Kidney (tissue), 22 donors: ENCODE measurements at places on chromosomes 16 and 17.

- DNase-seq: no peak
Measured at GRCh38 chr16:73019457-73020362, 28.2 kb downstream of the ZFHX3 start.

DNA sequence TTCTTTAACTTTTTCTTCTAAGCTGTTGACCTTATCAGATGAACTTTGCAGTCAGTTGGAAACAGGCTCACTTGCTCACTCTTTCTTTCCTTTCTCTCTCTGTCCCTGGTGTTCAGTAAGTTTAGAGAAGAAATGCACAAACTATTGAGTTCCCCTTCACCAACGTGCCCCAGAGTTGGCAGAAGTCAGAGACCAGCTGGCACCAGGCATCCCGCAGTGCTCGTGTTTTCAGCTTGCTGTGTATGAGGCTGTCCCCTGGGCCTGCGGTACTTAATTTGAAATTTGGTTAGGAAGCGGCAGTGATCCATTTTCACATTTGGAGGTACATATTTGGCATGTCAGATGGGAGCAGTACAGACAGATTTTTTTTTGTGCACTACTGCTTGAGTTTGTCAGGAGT is 258.6 kb downstream of the SNX29 start:
- no peak for DNase-seq

DNA sequence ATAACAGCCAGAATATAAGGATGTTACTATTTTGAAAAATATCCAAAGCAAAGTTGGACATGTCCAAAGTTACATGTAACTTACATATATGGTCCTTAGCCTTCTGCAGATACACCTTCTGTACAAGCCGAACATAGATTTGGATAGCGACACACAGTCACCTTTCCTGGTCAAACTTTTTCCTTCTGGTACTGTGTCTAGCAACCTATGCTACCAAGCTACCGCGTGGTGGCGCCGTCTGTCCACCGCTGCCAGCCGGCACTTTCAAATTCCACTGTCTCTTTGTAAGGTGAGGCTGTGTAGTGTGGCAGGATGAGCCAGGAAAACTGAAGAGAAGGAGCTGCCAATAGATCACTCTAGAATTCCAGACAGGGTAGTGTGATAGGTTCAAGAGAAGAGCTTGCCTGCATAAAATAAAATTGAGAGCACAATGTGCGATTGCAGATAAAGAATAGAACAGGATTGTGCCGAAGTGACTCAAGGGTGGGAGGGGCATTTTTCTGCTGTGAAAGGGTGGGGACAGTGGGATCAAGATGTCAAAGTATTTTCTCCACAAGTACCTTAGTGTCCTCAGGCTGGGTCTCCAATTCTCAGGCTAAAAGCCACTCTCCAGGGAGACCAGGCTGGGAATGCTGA is 366.9 kb downstream of the SLC39A11 start:
- DNase-seq: no peak

- DNase-seq: no peak
Measured at GRCh38 chr17:31371511-31372097, 19.9 kb upstream of the RAB11FIP4 start.

- DNase-seq: no peak
Measured at GRCh38 chr17:32385121-32385520, 35.2 kb downstream of the ZNF207 start.

DNA sequence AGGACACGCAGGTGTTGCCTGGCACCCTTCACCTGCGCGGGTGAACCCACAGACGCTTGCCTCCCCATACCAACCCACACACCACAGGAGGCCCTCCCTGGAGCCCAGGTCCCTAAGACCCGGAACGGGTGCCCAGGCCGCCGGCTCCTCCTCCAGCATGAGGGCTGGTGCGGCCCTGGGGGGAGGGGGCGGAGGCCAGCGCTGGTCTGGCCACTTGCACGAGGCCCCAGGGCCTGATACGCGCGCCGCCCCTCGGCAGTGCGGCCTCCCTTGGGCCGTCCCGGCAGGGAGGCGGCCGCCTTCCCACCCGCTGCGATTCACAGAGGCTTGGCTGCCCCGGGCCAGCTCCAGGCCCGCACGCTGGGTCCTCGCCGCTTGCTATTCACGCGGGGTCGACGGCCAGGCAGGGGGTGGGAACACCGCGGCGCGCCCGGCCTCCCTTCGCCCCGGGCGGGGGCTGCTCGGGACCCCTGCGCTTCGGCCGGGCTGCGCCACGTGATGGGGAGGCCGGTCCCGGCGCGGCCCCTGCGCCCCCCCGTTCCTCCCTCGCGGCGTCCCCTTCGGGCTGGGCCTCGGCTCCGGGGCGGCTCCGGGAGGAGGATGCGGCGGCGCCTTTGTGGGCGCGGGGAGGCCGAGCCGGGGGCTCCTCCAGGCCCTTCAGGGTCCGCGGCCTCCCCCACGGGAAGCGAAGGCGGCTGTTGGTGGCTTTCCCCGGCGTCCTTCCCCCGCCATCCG is 685 bp downstream of the FASN start:
- peak; percentile 89 for DNase-seq

DNA sequence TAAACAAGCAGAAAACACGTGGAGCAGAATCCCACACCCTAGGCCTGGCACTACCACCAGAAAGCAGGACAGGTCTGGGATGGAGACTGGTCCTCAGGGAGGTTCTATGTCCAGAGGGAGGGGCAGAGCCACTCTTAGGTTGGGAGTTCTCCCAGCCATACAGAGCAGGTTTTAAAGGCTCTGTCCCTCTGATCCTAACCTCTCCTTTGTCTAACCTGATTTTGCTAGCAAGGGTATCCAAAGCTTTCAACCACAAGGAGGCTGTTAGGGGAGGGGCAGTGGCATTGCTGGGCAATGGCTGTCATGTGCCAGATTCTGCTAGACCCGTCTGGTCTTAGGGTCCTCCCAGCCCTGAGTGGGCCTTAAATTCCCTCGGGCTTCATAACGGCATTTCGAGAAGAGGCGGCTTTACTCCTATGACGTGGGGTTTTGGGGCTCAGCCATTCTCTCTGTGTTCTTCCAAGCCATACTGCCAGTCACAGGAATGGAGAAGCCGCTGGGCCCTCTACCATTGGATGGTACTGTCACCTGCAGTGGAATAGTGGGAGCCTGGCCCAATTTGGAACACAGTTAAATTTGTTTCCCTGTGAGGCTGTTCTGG is 5.7 kb downstream of the TPPP3 start:
- DNase-seq: no peak

DNA sequence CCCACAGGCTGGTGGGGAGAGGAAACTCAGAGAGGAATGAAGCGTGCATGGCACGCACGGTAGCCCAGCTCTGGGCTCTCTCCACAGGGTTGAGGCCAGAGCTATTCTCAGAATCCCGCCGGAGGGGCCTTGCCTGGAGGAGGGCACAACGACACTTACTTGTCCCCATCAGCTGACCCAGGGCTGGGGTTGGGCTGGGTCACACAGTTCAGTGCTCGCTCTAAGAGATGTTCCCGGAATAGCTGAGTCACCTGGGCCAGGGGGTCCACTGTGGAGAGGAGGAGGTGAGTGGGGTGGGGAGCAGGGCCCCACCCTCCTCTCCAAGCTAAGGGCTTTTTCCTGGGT is 21.8 kb downstream of the SREBF1 start:
- no peak for DNase-seq

GRCh38 chr16:69048328-69049120 is 56.9 kb upstream of the HAS3 start:
- no peak for DNase-seq

GRCh38 chr17:46811978-46812583 is 6.4 kb downstream of the WNT3 start:
- DNase-seq: no peak

- no peak for DNase-seq
Measured at GRCh38 chr16:54284931-54285413, 1.6 kb downstream of the IRX3 start.

DNA sequence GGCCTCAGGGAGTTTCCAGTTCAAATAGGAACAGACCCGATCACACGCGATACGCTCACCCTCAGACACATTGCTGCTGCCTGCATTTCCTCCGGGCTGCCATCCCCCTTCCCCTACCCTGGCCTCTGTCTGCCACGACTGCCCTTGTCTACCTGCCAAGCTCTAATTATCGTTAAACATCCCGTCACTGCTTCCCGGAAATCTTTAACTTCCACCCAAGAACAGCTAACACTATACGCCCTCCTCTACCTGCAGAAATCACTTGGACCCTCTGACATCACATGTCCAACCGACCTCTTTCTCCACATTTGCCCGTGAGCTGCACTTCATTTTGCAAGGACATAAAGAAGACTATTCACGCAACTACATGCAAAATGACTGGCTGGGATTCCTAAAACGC is 40.4 kb downstream of the ABAT start:
- no peak for DNase-seq

- no peak for DNase-seq
Measured at GRCh38 chr17:56425483-56425882, 168.0 kb upstream of the NOG start.

DNA sequence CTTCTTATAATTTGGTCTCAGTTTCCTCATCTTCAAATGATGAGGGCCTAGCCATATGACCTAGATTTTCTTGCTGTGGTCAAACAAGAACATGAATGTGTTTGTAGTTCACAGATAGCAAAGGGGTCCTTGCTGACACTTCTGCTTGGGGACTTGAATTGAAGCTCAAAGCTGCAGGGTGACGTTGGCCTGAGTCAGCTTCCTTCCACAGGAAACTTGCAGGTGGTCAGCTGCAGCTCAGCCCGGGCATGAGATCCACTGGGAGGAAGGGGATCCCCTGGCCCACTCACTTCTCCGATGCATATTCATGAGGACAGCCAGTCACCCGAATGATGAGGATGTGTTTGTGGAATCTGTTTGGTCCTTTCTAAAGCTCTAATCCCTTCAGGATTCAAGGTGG is 42.6 kb upstream of the AXIN2 start:
- no peak for DNase-seq

DNA sequence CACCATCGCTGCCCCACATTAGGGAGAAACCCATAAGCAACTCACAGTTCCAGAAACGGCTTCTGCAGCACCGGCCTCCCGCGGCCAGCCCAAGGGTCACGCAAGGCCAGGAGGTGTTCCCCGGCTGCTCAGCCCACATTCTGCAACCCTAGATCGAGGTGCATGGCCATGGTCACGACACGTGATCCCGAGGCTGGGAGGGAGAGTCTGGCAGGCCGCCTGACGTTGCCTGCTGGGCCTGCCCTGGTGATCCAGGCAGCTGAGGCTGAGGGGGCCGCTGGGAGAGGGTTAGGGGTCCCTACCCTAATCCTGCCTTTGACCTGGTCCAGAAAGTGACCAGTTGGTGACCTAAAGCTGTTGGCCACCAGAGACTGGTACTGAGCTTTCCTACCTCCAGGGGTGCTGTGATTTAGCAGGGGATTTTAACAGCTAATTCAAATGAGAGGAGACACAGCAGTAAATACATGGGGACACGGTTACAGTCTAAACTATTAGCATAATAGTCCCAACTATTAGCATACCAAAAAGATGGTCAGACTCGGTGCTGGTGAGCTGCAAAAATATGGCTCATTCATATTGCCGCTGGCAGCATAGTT is 97.4 kb upstream of the CIBAR2 start:
- DNase-seq: no peak

- peak; percentile 54 for DNase-seq
Measured at GRCh38 chr17:38428112-38428642, at the start of gene ARHGAP23. TSS of gene ARHGAP23 (plus strand) at chr17:38428464. CDS start at chr17:38428486, 22 bp downstream.

GRCh38 chr16:27935076-27935475 is 128.4 kb downstream of the GSG1L start:
- no peak for DNase-seq

DNA sequence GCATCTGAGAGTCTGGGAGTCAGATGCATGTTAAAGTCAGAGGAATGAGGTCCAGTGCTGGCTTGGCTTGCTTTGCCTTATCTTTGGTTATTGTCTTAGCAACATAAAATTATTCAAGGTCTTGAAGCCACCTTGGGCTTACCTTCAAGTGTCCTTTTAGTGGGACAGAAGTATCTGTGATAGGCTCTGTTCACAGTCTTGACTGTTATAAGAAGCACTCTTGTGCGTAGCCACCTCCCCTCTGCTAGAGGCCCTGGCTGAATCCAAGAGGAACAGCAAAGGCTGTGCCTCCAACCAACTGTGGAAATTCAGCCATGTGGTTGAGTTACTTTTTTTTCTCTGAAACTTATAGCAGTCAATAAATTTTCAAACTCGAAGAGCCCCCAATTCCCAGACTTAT is 8.6 kb upstream of the MAP3K3 start:
- no peak for DNase-seq
